ENCODE measurements at places on chromosomes 6 and 20.

GRCh38 chr6:158764926-158765325 is 54.2 kb downstream of the EZR start:
- no peak for DNase-seq
- H3K4me1 ChIP-seq = no peaks in the 10 kb centered on the region
- no peaks in the 10 kb centered on the region for H3K36me3 ChIP-seq
- H3K27me3 ChIP-seq = no peaks in the 10 kb centered on the region

DNA sequence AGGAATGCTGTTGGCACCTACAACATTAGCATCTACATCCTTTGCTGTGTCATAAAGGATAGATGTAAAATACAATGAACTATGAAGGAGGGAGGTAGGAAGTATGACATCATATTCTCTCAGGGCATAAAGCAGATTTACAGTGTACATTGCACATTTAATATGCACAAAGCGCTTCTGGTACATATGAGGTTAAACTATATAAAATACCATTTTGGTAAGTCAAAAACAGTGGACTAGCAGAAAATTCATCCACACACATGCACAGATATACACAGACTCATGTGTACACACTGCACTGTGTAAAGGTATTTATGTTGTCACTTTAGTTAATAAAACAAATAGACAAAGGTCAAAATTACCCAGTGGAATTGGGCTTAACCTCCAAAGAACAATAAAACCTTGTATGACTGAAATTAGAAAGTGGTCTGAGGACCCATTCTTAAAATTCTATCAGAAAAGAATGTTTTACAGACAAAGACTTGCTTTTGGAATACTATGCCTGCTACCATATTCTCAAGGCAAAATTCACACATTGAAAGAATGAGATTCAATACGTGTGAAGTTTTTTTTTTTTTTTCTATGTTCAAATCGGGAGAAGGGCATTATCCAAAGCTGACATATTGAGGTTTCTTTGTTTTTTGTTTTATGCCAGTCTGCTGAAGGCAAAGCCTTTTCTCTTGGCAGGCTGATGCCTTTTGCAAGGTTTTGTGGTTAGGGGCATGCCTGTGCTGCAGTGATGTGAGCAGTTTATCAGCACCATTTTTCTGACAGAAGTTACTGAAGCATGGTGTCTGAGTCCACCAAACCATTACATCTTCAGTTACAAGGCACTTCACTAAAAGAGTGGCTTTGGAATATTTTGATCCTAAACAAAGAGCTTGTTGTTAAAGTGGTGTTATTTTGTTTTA is 199.0 kb downstream of the PLCB1 start:
- DNase-seq = no peak
- no peaks in the 10 kb centered on the region for H3K27me3 ChIP-seq
- H3K36me3 ChIP-seq = no peaks in the 10 kb centered on the region

- DNase-seq = no peak
- no peak overlapping the region for H3K27ac ChIP-seq
- H3K4me1 ChIP-seq = no peaks in the 10 kb centered on the region
- no peak overlapping the region for H3K4me3 ChIP-seq
Observed at GRCh38 chr6:106474466-106474865, 113.9 kb downstream of the CRYBG1 start.

DNA sequence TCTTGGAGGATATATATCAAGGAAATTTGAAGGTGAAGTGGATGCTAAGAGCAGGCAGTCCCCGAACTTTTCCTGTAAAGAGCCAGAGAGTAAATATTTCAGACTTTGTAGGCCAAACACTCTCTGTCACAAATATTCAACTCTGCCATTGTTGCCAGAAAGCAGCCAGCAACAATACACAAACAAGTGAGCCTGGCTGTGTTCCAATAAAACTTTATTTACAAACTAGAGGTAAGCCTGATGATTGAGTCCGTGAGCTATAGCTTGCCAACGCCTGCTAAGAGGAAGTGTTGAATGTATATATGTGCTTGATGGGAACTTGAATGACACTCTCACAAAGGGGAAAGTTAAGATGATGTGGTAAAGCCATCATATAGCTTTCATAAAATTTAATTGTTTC is 166.0 kb upstream of the PLN start:
- H3K27ac ChIP-seq = no peak overlapping the region
- H3K27me3 ChIP-seq = no peaks in the 10 kb centered on the region

GRCh38 chr20:52757411-52757810 is 214.7 kb upstream of the TSHZ2 start:
- no peaks in the 10 kb centered on the region for H3K4me1 ChIP-seq
- H3K36me3 ChIP-seq = no peaks in the 10 kb centered on the region
- no peak overlapping the region for H3K4me3 ChIP-seq
- DNase-seq = no peak
- H3K27me3 ChIP-seq = no peaks in the 10 kb centered on the region
- H3K27ac ChIP-seq = no peak overlapping the region

DNA sequence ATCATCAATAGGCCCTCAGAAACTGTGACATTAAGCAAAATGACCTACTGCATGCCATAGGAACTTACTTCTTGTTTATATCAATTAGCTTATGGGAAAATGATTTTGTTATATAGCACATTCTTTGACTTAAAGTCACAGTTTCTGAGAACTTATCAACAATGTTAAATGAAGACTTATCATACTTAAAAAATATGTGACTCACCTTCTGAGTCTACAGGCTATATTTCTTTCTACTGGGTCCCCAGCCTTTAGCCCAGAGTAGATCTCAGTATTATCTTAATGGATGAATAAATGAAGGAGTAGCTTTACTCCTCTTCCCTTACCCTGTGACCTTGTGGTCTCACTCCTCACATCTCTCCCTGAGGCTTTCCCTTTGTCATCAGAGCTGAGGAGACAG is 180.2 kb downstream of the MAFB start:
- no peaks in the 10 kb centered on the region for H3K4me1 ChIP-seq
- no peaks in the 10 kb centered on the region for H3K36me3 ChIP-seq
- no peak overlapping the region for H3K27ac ChIP-seq
- no peaks in the 10 kb centered on the region for H3K27me3 ChIP-seq
- DNase-seq = no peak

DNA sequence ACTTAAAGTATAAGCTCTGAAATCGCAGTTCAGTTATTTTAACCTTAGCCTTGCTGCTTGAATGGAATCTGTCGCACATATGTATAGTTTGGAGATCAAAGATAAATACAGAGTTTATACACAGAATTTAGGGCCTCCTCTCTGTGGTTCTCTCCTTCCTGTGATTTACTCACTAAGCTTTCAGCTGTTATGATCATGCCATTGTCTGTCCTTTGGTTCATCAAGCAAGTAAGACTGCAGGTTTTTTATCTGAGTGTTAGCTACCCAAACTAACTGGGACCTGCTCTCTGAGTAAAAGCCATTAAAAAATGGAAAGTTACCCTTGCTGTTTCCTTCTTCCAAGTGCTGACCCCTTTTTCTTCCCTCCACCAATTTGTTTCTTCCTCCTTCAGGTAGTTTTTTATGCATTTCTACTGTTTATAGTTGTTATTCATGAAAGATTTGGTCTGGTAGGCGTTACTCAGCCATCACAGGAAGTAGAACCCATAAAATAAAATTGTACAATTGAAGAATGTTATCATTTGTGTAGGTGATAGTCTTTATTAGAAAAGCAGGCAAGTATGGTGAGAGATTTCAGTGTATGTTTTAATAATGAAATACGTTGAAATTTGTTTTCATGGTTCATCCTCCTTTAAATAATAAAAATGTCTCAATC is 33.7 kb upstream of the SUMO4 start:
- DNase-seq = no peak
- no peak overlapping the region for H3K4me3 ChIP-seq
- no peaks in the 10 kb centered on the region for H3K27me3 ChIP-seq
- H3K27ac ChIP-seq = no peak overlapping the region

GRCh38 chr6:112745765-112746164 is 398.6 kb downstream of the RFPL4B start:
- H3K27me3 ChIP-seq = no peaks in the 10 kb centered on the region
- H3K27ac ChIP-seq = no peak overlapping the region
- no peaks in the 10 kb centered on the region for H3K4me1 ChIP-seq
- DNase-seq = no peak
- no peak overlapping the region for H3K4me3 ChIP-seq
- no peaks in the 10 kb centered on the region for H3K36me3 ChIP-seq

DNA sequence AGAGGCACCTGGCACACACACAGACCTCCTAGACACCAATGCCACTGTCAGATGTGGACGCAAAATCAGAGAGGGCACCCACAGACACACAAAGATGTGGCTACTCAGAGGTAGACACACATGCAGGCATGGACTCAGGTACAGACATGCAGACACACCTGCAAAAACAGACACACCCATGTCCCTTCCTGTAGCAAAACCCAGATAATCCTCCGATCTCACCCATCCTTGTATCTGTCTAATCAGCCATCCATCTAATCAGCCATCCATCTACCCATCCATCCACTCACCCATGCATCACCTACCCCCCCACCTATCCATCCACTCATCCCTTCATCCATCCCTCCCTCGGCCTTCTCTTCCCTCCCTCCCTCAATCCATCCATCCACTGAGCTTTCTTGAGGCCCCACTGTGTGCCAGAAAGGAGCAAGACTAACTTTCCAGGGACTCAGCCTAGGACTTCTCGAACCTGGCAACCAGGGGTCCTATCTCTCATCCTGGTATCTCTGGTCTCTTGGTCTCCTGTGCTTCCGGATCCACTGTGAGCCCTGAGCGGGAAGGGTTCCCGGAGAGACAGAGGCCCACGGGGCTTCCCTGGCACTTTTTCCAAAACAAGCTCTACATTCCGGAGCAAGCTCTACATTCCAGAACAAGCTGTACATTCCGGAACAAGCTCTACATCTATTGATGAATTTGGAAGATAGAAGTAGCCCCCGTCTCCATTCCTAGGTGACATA is 1.1 kb upstream of the TGM2 start:
- peaks cover 15% of the 10 kb centered on the region for H3K4me1 ChIP-seq
- H3K27ac ChIP-seq = no peak overlapping the region
- DNase-seq = no peak
- no peaks in the 10 kb centered on the region for H3K27me3 ChIP-seq
- H3K36me3 ChIP-seq = no peaks in the 10 kb centered on the region
- no peak overlapping the region for H3K4me3 ChIP-seq

DNA sequence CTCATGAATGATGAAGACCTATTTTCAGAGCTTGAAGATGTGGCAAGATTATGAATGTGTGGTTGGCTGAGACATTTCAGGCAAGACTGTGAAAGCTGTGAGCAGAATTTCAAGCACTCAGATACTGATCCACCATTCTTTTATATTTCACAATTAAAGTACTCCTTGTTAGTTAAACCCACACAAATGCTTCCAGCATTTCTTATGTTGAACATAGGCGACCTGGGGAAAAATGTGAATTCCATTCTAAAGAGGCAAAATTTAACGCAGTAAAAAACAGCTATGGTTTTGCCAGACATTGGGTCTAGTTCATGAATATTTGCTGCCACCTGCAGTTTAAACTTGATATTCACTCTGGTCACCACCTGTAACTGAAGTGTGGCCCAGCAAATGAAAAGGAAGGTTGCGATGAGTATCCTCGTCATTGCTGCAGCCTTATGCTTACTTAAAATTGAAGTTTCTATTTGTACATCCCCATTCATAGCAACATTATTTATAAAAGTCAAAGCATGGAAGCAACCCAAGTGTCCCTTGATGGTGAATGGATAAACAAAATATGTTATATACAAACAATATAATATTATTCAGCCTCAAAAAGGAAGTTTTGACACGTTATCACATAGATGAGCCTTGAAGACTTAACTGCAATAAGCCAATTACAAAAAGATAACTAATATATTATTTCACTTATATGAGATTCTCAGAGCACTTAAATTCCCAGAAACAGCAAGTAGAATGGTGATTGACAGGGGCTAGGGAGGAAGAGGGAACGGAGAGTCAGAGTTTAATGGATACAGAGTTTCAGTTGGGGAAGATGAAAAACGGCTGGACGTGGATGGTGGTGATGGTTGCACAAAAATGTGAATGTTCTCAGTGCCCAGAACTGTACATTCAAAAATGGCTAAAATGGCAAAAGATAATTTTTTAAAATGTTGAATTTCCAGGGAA is 32.4 kb upstream of the FAM184A start:
- no peaks in the 10 kb centered on the region for H3K27me3 ChIP-seq
- no peaks in the 10 kb centered on the region for H3K36me3 ChIP-seq
- H3K27ac ChIP-seq = no peak overlapping the region

DNA sequence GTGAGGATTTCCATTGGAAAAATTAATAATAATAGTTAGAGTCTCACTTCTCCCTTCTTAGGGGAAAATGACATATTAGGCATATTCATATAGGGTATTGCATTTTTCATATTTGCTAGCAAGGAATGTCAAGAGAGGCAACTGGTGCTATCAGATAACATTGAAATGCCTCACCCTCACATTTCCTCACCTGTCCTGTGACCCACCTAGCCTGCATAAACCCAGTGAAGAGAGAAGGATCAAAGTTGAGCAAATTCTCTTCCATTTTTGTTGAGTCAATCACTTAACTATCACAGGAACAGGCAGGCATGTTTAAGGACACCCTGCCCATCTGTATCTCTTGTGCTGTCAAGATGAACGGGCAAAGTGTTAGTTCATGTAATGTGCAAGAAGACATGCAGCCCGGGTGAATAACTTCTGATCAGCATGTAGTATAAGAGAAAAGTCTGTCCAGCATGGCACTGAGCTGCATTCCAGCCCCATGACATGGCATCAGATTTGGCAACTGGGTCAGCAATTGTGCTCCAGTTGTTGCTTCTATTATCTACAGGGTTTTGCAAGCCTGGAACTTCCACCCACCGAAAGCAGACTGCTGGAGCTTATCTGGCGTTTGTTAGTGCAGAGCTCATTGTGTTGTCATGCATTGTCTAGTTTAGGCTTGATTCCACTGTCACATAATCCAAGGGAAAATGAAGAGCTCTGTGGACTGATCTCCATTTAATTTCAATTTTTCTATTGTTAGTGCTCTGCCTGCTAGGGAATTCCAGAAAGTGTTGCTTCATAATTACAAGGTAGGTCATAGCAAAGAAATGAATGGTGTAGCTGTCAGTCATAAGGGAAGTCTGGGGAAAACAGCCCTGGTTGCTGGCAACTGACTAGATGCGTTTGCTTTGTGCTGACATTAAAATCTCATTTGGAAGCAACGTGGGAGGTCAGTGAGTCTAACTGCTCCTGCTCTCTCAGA is 138.4 kb upstream of the TNFAIP3 start:
- no peak overlapping the region for H3K4me3 ChIP-seq
- peaks cover 14% of the 10 kb centered on the region for H3K4me1 ChIP-seq
- H3K36me3 ChIP-seq = no peaks in the 10 kb centered on the region
- no peaks in the 10 kb centered on the region for H3K27me3 ChIP-seq

DNA sequence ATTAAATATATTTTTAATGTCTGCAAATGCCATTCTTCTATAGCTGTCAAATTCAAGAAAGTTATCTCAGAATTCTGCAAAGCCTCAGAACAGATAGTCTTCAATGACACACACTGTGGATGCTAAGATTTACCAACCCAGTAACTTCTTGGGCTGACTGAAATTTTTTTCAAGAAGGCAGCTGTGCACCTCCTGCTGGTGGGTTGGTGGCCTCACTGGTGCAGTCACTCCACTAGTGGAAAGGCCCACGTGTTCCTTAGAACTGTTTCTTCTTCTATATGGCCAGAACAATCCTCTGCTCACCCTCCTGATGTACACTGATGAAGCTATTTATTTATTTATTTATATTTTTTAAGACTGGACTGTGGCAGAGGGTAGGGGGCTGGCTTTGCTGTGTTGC is 28.1 kb upstream of the MTCL3 start:
- H3K4me3 ChIP-seq = no peak overlapping the region
- H3K4me1 ChIP-seq = no peaks in the 10 kb centered on the region
- no peak overlapping the region for H3K27ac ChIP-seq
- no peaks in the 10 kb centered on the region for H3K36me3 ChIP-seq
- peak; percentile 16 for DNase-seq
